ENCODE measurements at places on chromosomes 4 and X.

GRCh38 chr4:148893095-148893494 is 450.9 kb upstream of the NR3C2 start:
- DNase-seq: no peak

DNA sequence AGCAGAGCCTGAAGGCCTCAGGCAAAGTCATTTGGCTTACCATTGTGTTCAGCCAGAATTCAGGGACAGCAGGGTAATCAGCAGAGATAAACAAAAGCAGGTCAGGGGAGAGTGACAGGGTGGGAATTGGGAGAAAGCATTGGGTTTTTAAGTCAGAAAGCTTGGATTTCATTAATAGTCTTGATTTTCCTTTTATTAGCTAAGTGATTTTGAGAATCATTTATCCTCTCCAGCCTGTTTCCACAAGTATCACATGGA is 410.1 kb downstream of the HNRNPD start:
- DNase-seq: no peak

DNA sequence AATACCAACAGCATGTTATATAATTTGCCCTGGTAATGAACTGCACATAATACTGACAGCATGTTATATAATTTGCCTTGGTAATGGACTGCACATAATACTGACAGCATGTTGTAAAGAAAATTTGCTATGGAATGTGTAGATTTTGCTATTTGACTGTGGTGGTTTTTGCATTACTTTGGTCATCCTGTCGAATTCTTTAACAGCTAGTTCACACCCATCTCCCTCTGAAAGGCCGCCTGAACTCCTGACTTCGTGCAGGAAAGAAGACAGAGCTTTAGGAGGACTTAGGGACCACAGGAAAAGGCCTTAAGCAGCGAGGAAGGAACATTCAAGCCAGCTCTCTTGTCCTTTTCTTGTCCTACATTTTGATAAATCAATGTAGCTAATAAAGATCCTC is 45.2 kb upstream of the DCLK2 start:
- DNase-seq: no peak

GRCh38 chr4:152690706-152691651 is 11.2 kb upstream of the TMEM154 start:
- no peak for DNase-seq

DNA sequence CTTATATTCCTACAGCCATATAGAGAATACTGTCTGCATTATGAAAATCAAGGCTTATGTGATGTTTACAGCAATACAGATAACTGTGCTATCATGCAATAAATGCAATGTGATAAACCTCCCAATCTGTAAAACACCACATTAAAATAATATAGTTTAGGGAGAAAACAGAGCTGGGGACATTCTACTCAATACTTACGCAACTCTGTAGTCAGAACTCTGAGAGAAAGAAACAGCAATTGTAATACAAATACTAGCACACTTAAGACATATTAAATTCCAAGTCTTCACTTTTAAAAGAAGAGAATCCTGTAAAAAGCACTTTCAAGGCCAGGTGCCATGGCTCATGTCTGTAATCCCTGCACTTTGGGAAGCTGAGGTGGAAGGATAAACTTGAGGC is 61.4 kb downstream of the ANKRD17 start:
- DNase-seq: no peak

- DNase-seq: no peak
Observed at GRCh38 chrX:19811807-19812604, 75.4 kb downstream of the SH3KBP1 start.

GRCh38 chrX:56429581-56429980 is 133.8 kb upstream of the UBQLN2 start:
- DNase-seq: no peak

DNA sequence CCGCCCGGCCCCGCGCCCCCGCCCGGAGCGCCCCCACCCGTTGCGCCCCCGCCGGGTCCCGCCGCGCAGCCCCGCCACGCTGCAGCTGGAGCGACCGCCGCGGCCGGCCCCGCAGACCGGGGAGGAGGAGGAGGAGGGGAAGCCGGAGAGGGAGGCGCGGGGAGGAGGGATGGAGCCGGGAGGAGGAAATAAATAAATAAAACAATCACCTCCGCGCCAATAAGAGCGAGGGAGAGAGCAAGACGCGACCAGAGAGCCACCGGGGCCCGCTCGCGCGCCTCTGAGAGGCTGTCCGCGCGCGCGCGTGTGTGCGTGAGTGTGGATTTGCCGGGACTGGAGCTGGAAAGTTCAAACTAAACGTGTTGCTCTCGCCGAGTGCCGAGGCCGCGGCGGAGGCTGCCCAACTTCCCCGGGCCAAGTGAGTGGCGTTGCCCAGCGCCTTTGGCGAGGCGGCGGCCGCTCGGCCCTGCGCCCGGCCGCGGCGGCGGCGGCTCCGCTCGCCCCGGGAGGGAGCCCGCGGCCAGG is 2184.4 kb upstream of the TENM3 start:
- DNase-seq: no peak

DNA sequence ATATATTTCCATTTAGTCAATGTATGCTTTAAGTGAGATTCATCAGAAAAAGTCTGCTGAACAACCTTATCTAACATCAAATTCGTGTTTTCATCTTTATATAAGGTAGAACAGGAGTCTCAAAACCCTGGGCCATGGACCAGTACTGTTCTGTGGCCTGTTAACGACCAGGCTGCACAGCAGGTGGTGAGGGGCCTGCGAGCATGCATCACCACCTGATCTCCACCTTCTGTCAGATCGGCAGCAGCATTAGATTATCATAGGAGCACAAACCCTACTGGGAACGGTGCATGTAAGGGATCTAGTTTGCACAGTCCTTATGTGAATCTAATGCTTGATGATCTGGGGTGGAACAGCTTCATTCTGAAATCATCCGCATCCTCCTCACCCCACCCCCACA is 3.2 kb downstream of the CTSO start:
- DNase-seq: no peak

DNA sequence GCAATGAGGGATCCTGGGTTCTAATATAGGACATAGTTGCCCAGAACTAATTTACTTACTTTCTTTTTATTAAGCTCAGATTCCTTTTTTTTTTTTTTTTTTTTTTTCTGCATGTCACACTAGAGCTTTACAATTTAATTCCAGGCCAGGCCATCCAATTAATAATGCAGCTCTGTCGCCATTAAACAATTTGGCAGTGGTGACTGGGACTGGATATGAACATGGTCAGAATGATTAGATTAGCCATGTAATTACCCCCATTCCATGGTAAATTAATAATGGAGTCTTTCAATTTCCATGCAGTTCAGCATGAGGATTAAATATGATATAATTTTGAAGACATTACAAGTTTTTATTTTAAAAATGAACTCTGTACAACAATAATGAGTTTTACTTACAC is 226.9 kb upstream of the ANXA3 start:
- no peak for DNase-seq

DNA sequence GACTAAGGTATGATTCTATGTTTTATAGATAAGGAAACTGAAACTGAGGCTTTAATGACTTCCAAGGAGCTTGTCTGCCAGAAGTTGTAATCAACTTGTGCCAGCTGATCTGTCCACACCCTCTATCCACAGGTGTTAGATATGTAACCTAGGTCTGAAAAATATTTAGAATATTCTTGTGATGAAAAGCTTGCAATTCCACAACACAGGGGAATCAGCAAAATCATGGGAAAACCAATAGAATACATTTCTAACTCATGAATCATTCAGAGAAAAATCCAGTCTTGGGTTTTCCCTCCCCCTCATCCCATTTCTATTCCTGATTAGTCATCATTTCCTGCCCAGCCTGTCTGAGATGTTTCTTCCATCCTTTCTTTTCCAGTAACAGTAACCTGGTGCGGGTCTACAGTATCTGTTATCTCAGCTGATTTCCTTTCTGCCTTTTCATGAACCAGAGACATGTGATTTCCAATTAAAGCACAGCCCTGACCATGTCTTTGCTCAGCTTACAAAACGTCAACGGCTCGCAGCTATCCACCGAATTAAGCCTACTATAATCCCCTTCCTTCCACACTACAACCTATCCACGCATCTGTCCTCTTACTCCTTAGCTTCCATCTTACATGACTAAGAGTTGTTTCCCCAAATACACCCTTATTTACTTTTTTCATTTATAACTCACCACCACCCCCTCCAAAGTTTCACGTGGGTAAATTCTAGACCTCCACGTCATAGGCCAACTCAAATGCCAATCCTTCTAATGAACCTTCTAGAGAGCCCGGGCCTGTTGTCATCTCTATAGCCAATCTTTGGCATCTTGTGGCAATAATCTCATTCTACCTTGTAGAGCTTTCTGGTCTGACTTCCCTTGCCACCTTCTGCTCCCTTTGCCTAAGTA is 961 bp upstream of the NOCT start:
- DNase-seq: no peak

DNA sequence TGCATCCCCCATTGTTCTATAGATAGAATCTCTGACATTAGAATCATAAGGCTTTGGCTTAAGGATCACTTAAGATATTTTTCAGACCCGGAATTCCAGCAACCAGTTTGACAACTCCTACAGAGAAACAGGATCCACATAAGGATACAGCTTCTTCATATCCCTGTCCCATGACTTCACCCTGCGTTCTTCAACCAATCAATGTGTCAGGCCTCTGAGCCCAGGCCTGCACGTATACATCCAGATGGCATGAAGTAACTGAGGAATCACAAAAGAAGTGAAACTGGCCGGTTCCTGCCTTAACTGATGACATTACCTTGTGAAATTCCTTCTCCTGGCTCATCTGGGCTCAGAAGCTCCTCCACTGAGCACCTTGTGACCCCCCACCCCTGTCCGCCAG is 85.1 kb downstream of the MFAP3L start:
- no peak for DNase-seq

- DNase-seq: no peak
Observed at GRCh38 chr4:39341075-39341725, 25.0 kb downstream of the RFC1 start.
